ENCODE measurements at places on chromosomes 2 and 18.

GRCh38 chr2:237064203-237065070, 21.3 kb upstream of the COPS8 start:
- no peak for DNase-seq

DNA sequence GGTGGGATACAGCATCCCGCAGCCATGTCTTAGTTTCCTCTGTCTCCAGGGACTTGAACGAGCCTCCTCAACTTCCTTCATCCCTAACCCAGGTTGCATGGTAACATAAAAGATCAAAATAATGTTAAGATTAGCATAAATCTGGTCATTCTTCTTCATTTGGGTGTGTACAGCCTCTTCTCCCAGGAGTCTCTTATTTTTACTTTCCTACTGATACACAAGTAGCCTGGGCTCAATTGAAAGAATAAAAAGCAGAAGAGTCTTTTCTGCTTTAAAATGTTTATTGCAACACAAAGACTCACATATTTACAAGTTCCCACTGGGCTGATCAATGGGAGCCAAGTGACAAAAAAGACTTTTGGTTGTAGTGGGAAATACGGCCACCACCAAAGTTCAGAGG, 137.9 kb upstream of the PID1 start:
- DNase-seq: no peak

GRCh38 chr2:24843330-24843860, 50.2 kb downstream of the CENPO start:
- no peak for DNase-seq

DNA sequence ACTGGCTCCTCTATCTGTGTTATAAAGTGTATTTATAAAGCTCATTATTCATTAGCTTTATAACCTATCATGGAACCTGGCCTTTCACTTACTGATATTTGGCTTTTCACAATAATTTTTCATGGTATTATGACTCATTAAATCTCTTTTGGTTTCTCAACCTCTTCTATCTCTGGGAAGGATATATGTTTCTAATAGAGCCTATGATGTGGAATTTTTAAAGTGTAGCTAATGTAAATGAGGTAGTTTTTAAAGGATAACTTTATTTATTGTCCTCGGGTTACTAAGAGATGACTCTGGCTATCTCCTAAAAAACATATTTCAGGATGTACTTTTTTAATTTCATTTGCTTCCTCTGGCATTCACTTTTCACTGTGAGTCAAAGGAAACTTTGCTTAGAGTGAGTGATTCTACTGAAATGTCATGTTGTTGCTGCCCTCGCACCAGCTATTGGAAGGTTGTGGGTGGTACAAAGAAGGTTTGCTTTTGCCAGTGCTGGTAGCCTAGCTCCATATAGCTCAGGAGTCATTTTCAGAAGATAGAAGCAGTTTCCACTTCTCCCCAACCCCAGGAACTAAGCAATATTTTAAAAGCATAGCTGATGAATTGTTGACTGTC, 85.2 kb upstream of the RPE start:
- DNase-seq: no peak

GRCh38 chr2:696463-696862, 19.3 kb upstream of the TMEM18 start:
- DNase-seq: no peak

GRCh38 chr2:2270808-2271415, 60.2 kb downstream of the MYT1L start:
- DNase-seq: no peak

DNA sequence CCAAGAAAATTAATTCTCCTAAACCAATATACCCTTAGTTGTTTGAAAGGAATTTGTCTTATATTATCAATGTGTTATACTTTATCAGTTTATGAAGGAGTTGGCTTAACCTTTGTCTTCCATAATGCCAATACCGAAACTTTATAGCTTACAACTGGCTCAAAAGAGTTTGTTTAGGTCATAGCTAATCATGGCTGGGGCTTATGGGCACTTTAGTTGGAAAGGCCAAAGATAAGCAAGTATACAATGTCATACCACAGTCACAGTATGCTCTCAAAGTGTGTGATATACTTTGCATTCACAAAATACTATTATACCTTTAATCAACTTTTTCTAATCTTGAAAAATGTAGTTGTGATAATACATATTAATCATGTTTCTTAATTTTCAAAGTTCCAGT, 2.3 kb downstream of the KLHL41 start:
- no peak for DNase-seq
